Activated naive CD4-positive, alpha-beta T cell treated with Interleukin-2 at 50 U/mL for 16 hours (primary cell): ENCODE measurements at places on chromosomes 6 and 20.

GRCh38 chr20:38249536-38250310 is 10.8 kb downstream of the KIAA1755 start:
- no peak for DNase-seq

GRCh38 chr6:140909156-140909555 is 1223.6 kb upstream of the GJE1 start:
- no peak for DNase-seq

DNA sequence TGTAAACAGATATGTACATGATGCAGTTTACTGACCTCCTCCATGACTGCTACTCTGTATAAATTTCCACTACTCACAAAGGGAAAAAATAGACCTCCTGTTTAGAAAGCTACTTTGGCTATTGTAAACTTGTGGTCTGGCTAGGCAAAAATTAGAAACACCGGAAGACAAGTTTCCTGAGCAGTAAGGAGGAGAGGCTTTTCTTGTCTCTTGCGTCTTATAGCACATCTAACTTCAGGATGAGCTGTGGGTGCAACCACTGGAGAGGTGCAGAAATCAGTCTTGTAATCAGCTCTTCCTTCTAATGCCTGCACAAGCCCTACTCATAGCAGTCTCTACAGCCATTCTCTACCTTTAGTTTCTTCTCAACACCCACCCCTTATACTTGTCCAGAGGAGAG is 296.5 kb upstream of the SLC35B3 start:
- no peak for DNase-seq

DNA sequence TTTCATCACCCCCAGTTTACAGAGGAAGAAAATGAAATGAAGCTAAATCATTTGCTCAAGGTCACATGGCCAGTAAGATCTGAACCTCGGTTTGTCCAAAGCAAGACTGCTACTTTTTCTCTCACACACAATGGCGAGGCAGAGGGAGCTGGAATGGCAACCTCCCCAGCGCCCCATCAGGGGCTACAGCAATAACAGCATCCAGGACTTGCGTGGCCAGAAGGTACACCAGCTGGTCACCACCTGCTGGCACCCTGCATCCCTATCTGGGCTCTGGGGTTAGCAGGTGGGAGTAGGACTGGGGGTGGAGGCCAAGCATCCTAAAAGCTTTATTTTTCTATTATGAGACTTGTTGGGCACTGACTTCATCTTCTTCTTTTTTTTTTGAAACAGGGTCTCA is 41.3 kb downstream of the TTI1 start:
- DNase-seq, result no peak

GRCh38 chr6:84052883-84053241 is 19.3 kb downstream of the MRAP2 start:
- no peak for DNase-seq

DNA sequence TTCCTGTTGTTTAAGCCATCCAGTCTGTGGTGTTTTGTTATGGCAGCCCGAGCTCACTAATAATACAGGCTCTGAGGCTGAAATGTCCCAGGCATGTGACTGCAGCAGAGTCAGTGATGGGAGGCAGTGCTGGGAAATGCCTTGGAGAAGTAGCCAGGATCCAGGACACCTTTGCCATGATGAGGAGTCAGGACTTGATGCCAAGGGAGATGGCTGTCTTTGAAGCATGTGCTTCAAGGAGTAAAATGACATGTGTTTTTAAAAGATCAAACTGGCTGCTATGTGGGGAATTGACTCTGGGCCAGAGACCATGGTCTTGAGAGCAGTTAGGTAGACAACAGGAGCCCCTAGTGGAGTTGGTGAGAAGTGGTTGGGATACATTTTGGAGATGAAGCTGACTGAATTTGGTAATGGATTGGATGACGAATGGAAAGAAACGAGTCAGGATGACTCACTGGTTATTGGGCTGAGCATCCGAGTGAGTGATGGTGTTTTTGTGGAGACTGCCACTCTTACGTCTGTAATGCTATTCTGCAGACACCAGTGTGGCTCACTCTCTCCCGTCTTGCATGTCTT is 322.2 kb downstream of the PLCB1 start:
- DNase-seq, result peak; percentile 6

DNA sequence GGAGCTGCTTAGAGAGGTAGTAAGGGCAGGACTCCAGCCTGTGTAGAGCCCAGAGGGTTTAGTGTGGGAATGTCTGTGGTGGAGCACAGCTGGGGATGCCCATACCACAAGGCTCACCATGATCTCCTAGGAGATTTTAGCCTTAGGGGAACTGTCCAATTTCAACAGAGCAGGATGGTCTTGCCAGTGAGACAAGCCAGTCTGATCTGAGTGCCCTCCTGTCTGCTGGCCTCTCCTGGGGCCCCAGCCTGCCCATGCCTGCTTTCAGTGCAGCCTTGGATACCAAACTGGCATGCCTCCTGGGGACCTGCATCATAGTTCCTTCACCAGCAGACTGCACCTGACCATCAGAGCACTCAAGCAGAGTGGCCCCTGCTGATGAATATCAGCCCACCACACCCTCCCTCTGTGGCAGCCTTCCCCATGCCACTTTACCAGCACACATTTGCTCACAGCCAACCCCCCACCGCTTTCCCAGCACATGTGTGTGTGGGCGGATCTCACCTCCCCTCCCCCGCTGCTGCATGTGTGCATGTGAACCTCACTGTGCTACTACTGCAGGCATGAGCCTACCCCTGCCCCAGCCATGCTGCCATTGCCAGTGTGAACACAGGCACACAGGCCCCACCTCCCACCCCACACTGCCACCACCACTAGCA is 7.9 kb upstream of the TREM1 start:
- no peak for DNase-seq

GRCh38 chr6:155196911-155197310 is 66.9 kb upstream of the CLDN20 start:
- no peak for DNase-seq

DNA sequence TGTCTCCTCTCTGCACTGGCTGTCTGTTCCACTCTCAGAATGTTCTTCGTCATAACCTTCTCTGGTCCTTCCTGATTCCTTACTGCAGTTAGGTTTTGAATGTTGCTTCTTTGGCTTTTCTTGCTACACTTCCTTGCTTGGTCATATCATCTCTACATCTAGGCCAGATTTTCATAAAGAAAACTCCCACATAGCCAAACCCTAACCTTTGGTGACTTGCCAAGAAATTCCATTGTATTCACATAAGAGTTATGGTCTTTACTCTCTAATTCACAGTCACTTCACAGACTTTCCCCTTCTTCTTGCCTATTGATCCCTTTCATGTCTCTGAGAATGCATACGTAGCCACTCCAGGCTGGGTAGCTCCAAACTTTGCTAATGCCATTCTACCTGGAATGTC is 41.9 kb upstream of the SIM1 start:
- no peak for DNase-seq

DNA sequence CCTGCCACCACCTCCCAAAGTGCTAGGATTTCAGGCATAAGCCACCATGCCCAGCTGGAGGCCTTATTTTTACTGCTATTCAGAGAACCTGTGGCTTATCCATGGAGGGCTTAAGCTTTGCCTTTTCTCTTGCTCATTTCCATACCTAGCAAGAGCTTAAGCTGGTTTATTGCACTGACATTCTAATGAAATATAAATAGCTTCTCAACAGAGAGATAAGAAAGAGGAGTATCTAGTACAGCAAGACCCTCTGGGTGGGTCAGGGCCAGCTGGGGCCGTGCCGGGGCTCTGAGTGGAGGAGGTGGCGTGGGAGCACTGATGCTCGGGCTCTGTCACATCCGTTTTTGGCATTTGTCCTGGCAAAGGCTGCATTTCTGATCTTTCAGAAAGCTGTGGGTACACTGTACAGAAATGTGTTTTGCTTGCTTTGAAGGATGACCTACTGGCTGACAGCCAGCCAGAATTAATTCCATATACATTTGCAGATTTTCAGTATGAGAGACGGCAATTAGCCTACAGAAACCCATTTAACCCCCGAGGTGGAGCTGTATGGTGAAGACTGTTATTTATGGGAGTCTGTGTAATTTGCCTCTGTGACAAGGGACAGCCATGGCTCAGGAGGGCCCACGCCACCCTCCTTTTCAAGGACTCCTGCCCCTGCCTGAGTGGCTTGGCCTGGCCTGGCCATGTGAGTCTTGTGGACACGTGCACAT is 181.6 kb upstream of the AKAP12 start:
- DNase-seq, result no peak

- no peak for DNase-seq
Observed at GRCh38 chr20:1468117-1468624, 1.5 kb upstream of the NSFL1C start.

GRCh38 chr6:141123497-141123896 is 1009.2 kb upstream of the GJE1 start:
- DNase-seq, result no peak

GRCh38 chr6:119207971-119208725 is 129.7 kb upstream of the FAM184A start:
- no peak for DNase-seq
